ENCODE measurements at places on chromosomes 2 and 18.
A peak's percentile ranks its signal among the peaks of the same experiment; 100 is the strongest.

GRCh38 chr2:125167820-125168219, 1142.7 kb downstream of the CNTNAP5 start:
- no peak for DNase-seq

DNA sequence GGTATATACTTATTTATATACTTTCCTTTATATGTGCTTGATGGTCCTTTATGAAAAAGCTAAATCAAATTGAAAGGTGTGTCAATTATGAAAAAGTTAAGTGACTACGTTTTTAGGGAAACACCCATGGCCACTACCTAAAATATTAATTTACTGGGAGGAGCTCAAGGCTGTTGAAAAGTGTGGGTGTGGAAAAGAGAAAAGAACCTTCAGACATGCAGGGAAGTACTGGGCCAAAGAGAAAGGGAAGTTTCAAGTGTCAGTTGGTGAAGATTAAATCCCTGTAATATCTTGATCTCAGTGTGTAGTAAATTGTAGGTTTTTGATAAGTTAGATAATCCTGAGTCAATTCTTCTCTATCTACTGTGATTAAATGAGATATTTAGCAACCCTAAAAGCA, 6.2 kb upstream of the GKN1 start:
- DNase-seq: no peak

GRCh38 chr2:11738589-11739436, 7.6 kb upstream of the LPIN1 start:
- DNase-seq: no peak

- DNase-seq: no peak
Measured at GRCh38 chr18:58080451-58080850, 36.4 kb downstream of the NEDD4L start.

GRCh38 chr2:66813525-66813924, 378.6 kb downstream of the MEIS1 start:
- DNase-seq: no peak

GRCh38 chr18:48575658-48576456, 37.0 kb downstream of the CTIF start:
- no peak for DNase-seq

DNA sequence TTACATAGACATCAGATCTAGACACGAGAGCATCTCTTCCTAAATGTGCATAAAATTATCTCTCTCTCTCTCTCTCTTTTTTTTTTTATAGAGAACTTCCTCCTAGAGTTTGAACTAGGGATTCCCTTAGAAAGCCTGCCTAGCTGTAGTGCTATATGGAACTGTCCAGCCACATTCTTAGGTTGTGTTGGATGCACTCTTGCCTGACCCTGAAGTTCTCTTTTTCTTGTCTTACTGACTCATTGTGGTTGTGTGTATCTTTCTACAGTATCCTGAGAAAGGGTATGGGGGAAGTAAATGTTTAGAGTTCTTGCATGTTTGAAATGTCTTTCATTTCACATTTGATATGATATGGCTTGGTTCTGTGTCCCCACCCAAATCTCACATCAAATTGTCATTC, 368.2 kb downstream of the CDH2 start:
- DNase-seq: no peak

DNA sequence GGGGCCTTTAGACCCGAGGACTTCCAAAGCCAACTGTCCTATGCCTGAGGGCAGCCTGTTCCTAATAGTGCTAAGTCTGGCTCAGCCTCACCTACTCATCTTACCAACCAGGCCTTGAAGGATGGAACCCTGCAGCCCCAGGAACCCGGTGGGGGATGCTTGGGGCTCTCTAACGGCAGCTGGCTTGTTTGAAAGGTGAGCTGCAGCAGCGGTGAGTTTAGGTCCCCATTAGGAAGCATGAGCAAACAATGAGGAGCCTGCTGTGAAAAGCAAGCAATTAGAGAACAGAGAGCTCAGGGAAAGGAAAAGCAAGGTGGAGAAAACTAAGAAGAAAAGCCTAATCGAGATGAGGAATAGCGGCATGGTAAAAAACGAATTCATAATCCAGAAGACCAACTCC, 39.9 kb downstream of the SP110 start:
- DNase-seq: no peak

- DNase-seq: no peak
Measured at GRCh38 chr2:235756491-235756890, 262.6 kb downstream of the AGAP1 start.

DNA sequence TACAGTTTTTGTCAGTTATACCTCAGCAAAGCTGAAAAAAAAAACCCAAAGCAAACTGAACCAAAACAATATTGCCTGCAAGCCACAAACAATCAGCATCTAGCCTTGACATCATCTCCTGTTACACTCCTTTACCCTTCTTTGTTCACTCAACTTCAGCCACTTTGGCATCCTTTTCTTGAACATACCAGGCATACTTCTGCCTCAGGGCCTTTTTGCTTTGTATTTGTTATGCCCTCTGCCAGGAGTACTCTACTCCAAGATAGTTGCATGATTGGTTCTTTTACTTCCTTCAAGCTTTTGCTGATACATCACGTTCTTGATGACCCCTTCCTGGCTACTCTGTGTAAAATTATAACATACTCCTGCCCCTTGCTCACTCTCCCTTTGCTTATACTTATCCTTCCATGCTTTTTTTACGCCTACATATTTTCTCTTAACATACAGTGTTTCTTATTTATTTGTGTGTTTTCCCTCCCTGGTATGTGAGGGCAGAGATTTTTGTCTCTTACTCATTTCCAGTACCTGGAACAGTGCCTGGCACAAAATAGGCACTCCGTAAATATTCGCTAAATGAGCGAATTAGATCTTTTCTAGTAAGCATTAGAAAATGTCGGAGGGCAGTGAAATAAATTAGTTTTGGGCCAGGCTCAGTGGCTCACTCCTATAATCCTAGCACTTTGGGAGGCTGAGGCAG, 12.7 kb downstream of the ABI2 start:
- DNase-seq: no peak

DNA sequence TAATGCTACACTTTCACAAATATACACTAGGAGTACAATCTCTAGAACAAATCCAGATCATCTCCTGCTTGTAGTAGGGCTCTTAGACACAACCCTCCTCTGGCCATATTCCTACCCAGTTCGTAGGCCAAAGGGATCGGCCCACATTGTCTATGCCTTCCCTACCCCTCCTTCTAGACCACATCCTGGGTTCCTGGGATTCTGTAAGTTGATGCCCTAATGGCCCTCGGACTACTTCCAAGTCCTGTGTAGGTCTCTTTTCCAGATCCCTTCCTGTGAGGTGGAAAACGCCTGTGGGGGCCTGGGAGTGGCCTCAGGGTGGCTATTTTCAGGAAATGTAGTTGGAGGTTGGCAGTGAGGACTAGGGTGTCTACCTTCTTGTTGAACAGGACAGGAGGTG, 289.7 kb downstream of the ZNF385B start:
- no peak for DNase-seq

DNA sequence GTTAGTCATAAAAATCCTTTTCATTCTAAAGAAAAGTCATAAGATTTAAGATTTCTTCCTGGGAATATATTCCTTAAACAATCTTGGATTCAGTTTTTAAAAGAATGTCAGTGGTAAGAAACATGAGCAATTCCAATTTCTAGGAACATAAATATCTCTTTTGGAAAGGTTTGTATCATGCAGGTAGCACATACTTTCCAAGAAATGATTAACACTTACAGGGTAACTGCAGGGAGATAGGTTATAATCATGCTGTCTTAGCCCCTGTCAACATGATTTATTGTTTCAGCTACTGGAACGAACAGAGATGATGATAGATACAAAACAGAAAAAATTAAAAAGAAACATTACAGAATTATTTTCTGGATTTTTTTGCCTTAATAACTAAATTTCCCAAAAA, 1537.7 kb downstream of the LRP1B start:
- DNase-seq: no peak

- no peak for DNase-seq
Measured at GRCh38 chr18:78447211-78447610, 532.4 kb upstream of the SALL3 start.

GRCh38 chr2:15673919-15674636, 82.4 kb downstream of the DDX1 start:
- peak; percentile 27 for DNase-seq

GRCh38 chr2:200863782-200864175, 679 bp downstream of the CLK1 start:
- DNase-seq: no peak

- peak; percentile 85 for DNase-seq
Measured at GRCh38 chr2:130372055-130372832, 16.4 kb downstream of the PTPN18 start.

- DNase-seq: no peak
Measured at GRCh38 chr2:58339548-58340243, 98.6 kb upstream of the FANCL start.

DNA sequence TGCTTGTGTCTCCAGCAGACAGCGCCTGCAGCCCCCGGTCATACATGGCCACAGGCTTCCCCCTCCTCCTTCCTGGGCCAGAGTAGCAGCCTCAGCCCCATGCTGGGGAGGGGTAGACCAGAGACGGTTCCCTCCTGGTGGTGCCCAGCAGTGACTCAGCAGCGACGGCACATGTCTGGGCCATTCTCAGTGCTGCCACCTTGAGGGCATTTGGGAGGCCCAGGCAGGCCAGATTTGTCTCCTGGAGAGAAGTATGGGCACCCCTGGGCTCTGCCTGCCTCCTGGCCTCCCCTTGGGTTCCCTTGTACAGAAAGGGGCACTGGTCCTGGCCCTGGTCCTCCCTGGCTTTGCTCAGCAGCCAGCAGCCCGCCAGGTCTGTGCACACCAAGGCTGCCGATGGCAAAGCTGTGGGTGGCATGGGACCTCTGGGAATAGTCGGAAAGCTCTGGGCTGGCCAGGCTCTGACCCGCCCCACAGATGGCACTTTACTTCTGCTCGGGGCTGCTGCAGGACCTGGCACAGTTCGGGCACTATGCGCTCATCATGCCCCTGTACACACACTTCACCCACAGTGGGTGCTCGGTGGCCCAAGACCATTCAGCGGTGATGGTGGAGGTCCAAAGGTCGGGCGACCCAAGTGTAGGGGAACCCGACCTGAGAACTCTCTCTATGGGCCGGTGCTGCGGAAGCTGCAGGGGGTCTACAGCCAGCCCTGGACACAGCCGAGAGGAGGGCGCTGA, 11.4 kb upstream of the ALPI start:
- DNase-seq: peak; percentile 32

DNA sequence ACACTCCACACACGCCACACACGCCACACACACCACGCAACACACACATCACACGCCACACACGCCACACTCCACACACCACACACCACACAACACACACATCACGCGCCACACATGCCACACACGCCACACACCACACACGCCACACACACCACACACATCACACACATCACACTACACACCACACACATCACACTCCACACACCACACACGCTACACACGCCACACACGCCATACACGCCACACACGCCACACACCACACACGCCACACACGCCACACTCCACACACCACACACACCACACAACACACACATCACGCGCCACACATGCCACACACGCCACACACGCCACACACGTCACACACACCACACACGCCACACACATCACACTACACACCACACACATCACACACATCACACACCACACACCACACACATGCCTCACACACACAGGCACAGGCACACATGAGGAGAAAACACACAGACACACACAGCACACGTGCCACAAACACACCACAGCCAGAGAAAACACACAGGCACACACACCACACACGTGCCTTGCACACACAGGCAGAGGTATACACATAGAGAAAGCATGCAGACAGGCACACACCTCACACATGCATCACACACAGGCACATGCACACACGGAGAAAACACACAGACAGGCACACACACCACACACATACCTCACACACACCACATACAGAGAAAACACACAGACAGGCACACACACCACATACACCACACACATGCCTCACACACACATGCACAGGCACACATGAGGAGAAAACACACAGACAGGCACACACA, 241.5 kb upstream of the MYT1L start:
- DNase-seq: no peak

DNA sequence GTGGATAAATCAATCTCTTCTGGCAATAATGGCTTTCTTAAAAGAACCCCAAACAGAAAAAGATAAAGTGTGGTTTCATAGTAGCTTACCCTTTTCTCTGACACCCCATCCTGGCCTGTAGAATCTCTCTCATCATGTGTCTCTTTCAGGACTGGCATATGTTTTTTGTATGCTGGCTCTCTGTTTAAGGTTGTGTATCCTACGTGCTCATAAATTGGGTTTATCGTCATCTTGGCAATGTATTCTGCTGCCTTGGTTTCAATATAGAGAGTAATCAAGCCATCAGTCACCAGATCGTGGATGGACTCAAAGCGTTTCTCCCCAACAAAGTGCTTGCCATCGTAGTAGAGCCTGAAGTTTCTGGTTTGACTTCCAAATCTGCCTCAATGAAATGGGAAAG, 113.5 kb upstream of the CHRNA1 start:
- no peak for DNase-seq

DNA sequence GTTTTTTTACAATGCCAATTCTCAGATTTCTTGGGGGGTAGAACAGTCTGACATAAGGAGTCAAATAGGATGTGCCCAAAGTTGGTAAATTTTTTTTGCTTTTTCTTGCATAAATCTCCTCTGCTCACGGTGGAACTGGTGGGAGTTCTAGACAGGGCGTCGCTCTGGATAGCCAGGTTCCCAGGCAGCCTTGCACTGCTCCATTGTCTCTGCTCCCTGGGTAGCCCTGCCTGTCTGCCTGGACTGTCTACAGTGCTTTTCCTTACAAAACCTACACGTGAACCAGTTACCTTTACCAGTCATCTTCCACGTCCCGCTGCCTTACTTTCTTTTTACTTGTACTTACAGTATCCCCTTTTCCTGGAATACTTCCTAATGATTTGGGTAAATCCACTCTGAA, 117.1 kb downstream of the ZNF407 start:
- no peak for DNase-seq

DNA sequence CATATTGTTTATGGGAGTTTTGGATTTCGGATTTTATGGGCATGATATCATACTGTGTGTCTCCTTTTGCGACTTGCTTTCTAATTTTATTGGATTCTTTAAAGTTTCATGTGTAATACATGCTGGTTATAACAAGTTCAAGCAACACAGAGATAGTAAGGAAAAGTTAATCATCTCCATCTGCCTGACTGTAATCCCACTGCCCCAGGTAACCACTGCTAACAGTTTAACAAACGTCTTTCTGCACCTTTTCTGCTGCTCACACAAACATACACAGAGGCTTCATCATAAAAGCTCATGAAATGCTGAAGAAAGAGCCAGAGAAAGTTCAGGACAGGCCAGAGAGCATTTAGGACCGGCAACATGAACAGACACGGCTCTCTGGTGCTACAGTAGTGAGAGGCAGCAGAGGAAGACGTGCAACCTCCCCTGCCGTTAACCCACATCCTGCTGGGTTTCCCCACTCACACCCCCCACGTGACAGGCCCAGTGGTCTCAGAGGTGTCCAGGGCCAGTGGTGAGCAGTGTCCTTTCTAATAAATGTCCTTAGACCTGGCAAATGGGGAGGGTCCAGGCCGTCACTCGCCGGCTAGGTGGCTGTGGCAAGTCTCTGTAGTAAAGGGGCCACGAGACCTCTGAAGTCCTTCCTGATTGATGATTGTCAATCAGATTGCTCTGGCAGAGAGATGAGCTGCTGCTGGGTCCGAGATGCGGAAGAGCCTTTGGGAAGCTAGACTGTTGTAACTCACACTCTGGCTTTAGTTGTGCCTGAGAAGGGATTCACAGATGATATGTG, 43.0 kb upstream of the SLC1A4 start:
- no peak for DNase-seq

GRCh38 chr18:2089396-2089795, 481.9 kb downstream of the METTL4 start:
- DNase-seq: no peak

GRCh38 chr2:222320436-222321395, 21.9 kb upstream of the PAX3 start:
- no peak for DNase-seq

GRCh38 chr2:153100151-153100550, 378.4 kb downstream of the RPRM start:
- no peak for DNase-seq
